Heart left ventricle (tissue), 16 donors: ENCODE measurements at places on chromosomes 1 and 21.
A peak's percentile ranks its signal among the peaks of the same experiment; 100 is the strongest.

- DNase-seq = peak; percentile 69
- peak overlapping the region; percentile 86 for H3K4me3 ChIP-seq
- no peaks in the 10 kb centered on the region for H3K27me3 ChIP-seq
- no peaks in the 10 kb centered on the region for H3K36me3 ChIP-seq
Observed at GRCh38 chr1:55214212-55214933, 791 bp downstream of the USP24 start.

DNA sequence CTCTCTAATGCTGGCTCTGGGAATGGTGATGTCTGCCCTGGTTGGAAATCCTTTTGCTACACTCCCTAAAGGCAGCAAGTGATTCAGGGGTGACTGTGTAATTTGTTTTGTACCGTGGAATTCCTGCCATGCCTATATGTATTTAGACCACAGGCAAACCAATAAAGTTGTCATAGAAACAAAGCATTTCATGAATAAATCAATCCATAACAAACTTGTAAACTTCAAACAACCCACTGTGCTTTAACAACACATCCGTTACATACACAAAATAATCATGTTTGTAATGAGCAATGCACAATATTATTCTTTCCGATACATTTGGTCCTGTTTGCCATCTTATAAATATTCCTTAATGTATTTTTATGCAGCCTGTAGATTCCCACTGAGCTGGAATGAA is 330.3 kb upstream of the SNX7 start:
- no peaks in the 10 kb centered on the region for H3K36me3 ChIP-seq
- no peak for DNase-seq
- H3K4me1 ChIP-seq = no peaks in the 10 kb centered on the region
- H3K4me3 ChIP-seq = no peak overlapping the region
- no peak overlapping the region for H3K27ac ChIP-seq
- H3K27me3 ChIP-seq = no peaks in the 10 kb centered on the region

- peaks cover 33% of the 10 kb centered on the region for H3K4me1 ChIP-seq
- no peaks in the 10 kb centered on the region for H3K27me3 ChIP-seq
- H3K27ac ChIP-seq = peak overlapping the region; percentile 97
- H3K4me3 ChIP-seq = peak overlapping the region; percentile 87
- DNase-seq = peak; percentile 32
- no peaks in the 10 kb centered on the region for H3K36me3 ChIP-seq
Observed at GRCh38 chr1:179955287-179955680, 674 bp downstream of the CEP350 start.

- no peaks in the 10 kb centered on the region for H3K27me3 ChIP-seq
- peak; percentile 76 for DNase-seq
Observed at GRCh38 chr1:205523891-205524793, 19.7 kb downstream of the CDK18 start.

- no peak overlapping the region for H3K4me3 ChIP-seq
- no peaks in the 10 kb centered on the region for H3K4me1 ChIP-seq
- H3K36me3 ChIP-seq = no peaks in the 10 kb centered on the region
- DNase-seq = peak; percentile 59
Observed at GRCh38 chr1:183567584-183567983, 22.7 kb downstream of the NCF2 start.
